ENCODE measurements at places on chromosomes 5 and 9. TPM values are rescaled to one million over a fixed set of nuclear protein-coding genes. Genes with fewer than 3 reads are reported as not detected.

The FGF18 gene
- 0.03 TPM for polyA plus RNA-seq

The OBP2B gene
- not detected for polyA plus RNA-seq

The ZNF883 gene
- 0.90 TPM for polyA plus RNA-seq

The ARHGEF28 gene
- polyA plus RNA-seq: 24.2 TPM

The CCL27 gene
- polyA plus RNA-seq: 1.1 TPM

The KCNT1 gene
- polyA plus RNA-seq: not detected

- H3K36me3 ChIP-seq: no peaks in the 10 kb centered on the region
- H3K4me3 ChIP-seq: no peak overlapping the region
- no peak for DNase-seq
- peaks cover 63% of the 10 kb centered on the region for H3K4me1 ChIP-seq
Measured at GRCh38 chr9:109115931-109116526, 3.7 kb downstream of the TMEM245 start.

GRCh38 chr5:58294598-58295305, 165.1 kb downstream of the PLK2 start:
- no peak overlapping the region for H3K4me3 ChIP-seq
- DNase-seq: no peak
- H3K27me3 ChIP-seq: no peaks in the 10 kb centered on the region
- H3K4me1 ChIP-seq: peaks cover 13% of the 10 kb centered on the region

GRCh38 chr9:80552931-80553330, 981.2 kb downstream of the TLE4 start:
- no peak overlapping the region for H3K4me3 ChIP-seq
- no peaks in the 10 kb centered on the region for H3K27me3 ChIP-seq
- H3K36me3 ChIP-seq: no peaks in the 10 kb centered on the region
- H3K4me1 ChIP-seq: no peaks in the 10 kb centered on the region

DNA sequence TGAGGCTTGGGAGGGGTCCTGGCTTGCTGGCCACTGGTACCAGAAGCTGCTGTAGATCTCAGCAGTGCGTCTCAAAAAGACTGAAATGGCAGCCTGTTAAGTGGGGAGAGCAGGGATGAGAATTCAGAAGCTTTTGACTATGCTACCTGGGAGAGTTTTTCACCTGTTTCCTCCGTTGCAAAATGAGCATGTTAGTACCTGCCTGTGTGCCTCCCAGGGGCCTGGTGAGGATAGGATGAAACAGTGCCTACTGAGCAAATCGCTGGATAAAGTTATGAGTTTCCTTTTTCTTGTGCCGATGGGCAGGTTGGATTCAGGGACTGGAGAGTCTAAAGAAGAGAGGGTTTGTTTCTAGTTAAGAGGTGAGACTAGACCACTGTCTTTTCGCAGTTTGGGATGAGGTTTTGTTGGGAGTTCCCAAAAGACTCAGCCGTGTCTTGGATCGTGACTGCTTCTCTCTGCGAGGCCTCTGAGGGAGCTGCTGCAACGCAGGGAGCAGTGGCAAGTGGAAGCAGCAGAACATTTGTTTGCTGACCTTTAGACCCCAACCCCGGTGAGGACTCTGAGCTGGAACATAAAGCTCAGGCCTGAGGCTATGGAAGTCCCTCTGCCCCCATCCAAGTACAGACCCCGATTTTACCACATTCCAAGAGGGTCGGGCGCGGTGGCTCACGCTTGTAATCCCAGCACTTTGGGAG, 1.4 kb downstream of the RALGPS1 start:
- no peak overlapping the region for H3K27ac ChIP-seq
- peaks cover 3% of the 10 kb centered on the region for H3K27me3 ChIP-seq
- peak; percentile 5 for DNase-seq
- peaks cover 12% of the 10 kb centered on the region for H3K4me1 ChIP-seq
- H3K4me3 ChIP-seq: peak overlapping the region; percentile 10

DNA sequence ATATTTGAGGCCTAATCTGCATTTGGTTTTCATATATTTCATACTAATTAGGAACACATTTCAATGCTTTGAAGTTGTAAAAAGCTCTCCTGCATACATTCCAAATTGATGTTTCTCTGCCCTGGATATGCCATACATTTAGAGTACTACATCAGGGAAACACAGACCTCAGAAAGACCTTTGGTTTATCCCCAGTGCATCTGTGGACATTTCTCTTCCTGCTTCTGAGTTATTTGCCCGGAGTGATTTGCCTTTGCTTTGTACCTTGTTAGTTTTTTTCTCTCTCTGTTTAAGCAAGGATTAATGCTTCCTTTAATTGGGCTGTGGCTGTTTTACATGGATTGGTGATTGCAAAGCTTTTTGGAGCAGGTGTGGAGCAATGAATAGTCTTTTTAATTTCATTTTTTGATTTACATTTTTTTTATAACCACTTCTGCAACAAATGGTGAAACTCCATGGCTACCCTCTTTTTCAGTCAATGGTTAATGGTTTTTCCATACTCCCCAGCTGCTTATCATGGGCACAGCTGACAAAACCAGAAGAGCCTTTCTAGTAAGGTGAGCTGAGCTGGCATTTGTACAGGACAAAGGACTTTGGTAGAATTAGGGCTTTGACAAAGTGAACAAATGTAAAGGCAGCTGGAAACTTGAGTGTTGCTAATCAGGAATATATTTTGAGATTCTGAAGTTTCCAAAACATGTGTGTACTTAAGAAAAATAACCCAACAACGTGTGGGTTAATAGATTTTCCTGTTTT, 54.2 kb downstream of the ZSWIM6 start:
- no peaks in the 10 kb centered on the region for H3K27me3 ChIP-seq
- no peak overlapping the region for H3K27ac ChIP-seq
- DNase-seq: no peak
- H3K36me3 ChIP-seq: no peaks in the 10 kb centered on the region

- H3K27ac ChIP-seq: peak overlapping the region; percentile 63
- DNase-seq: no peak
- H3K27me3 ChIP-seq: no peaks in the 10 kb centered on the region
- H3K4me3 ChIP-seq: no peak overlapping the region
Measured at GRCh38 chr9:37942621-37943344, 38.9 kb upstream of the SLC25A51 start.

GRCh38 chr5:126987271-126987899, 43.0 kb downstream of the MARCHF3 start:
- no peak overlapping the region for H3K4me3 ChIP-seq
- H3K36me3 ChIP-seq: no peaks in the 10 kb centered on the region
- no peaks in the 10 kb centered on the region for H3K27me3 ChIP-seq
- H3K27ac ChIP-seq: no peak overlapping the region

DNA sequence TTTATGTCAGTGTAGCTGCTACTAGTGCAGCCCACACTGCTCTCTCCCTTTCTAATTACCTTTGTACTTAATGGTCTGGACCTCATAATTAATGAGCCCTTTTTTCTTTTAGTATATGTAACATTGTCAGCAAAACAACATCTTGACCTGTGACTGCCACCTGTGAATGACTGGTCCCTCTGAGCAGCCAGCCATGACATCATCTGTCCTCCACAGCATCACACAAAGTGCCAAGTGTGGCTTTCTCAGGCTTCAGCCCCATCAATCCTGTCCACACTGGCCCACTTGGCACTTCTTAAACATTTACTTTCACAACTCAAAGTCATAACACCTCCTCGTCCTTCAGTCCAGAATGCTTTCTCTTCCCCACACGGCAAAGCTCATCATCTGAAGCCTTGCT, 104.7 kb downstream of the GPR21 start:
- H3K27ac ChIP-seq: no peak overlapping the region
- no peaks in the 10 kb centered on the region for H3K36me3 ChIP-seq
- no peak overlapping the region for H3K4me3 ChIP-seq
- no peaks in the 10 kb centered on the region for H3K27me3 ChIP-seq

DNA sequence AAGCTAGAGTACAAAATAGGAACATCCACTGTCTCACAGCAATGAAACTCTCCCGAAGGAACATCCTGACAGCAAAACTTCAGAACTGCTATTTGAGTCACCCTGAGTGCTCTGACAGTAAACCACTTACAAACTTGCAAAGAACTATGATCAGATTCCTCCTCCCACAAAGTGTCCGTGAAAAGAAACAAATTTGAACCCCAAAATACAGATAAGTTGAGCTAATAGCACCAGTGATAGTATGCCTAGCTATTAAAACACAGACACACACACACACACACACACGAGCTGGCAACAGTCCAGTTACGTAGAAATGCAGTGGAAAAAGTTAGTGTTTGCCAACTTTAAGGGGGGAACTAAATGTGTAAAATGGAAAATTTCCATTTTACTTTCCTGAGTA, 3.1 kb upstream of the GLIS3 start:
- H3K36me3 ChIP-seq: no peaks in the 10 kb centered on the region
- no peak for DNase-seq
- H3K27ac ChIP-seq: no peak overlapping the region
- H3K4me1 ChIP-seq: peaks cover 32% of the 10 kb centered on the region
- H3K27me3 ChIP-seq: no peaks in the 10 kb centered on the region

DNA sequence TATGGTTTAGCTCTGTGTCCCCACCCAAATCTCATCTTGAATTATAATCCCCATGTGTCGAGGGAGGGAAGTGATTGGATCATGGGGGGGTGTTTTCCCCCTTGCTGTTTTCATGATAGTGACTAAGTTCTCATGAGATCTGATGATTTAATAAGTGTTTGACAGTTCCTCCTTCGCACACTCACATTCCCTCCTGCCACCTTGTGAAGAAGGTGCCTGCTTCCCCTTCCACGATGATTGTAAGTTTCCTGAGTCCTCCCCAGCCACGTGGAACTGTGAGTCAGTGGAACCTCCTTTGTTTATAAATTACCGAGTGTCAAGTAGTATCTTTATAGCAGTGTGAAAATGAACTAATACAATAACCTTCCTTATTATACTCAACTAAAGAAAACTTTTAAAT, 24.3 kb upstream of the TEX10 start:
- H3K4me1 ChIP-seq: peaks cover 25% of the 10 kb centered on the region
- H3K27me3 ChIP-seq: no peaks in the 10 kb centered on the region
- no peak for DNase-seq
- H3K27ac ChIP-seq: no peak overlapping the region
- H3K36me3 ChIP-seq: no peaks in the 10 kb centered on the region
- no peak overlapping the region for H3K4me3 ChIP-seq

DNA sequence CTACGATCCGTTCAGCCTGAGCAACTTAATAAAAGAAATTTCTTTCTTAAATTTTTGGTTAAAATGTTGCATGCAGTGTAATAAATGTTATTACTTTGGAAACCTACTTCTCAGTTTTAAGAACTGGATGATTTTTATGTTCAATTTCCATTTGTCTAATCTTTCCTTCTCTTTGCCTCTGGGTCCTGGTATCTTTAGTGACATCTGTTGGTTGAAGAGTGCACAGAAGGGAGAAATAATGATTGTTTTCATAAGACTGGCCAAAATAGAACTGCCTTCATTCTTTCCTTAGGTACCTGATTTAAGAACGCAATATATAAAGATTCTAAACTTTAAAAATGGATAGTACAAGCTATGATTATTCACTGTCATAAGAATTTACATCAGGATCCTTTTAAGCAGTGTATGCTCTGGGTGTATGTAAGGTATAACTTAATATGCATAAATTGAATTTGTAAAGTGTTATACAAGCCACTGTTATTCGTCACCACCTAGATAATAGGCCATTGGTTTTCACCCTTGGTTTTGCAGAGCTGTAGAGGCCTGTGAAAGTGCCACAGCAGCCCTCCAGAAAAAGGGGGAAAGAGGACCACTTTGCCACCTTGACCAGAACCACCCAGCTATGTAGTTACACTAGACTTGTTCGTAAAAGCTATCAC, 82.8 kb upstream of the TLX3 start:
- H3K4me3 ChIP-seq: no peak overlapping the region
- no peak for DNase-seq
- H3K4me1 ChIP-seq: no peaks in the 10 kb centered on the region
- H3K27me3 ChIP-seq: no peaks in the 10 kb centered on the region
- H3K27ac ChIP-seq: no peak overlapping the region
